ENCODE measurements at places on chromosomes 1 and 21.
A peak's percentile ranks its signal among the peaks of the same experiment; 100 is the strongest.

- no peak for DNase-seq
Observed at GRCh38 chr1:203028067-203028783, 1.9 kb downstream of the PPFIA4 start.

GRCh38 chr1:12179111-12179519, 12.3 kb downstream of the TNFRSF1B start:
- DNase-seq = peak; percentile 41

DNA sequence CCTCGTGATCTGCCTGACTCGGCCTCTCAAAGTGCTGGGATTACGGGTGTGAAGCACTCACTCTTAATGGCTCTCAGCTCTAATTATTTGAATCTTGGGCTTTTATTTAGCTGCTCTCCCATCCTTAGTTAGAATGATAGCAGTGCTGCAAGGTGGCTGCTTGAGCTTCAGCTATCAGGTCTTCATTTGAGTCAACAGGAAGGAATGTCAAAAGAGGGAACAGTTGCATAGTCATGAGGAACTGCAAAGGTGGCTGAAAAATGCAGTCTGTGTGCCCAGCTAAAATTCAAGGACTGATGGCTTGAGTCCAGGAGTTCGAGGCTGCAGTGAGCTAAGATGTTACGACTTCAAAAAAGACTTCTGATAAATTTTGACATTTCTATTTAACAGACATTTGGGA, 55.6 kb downstream of the UCK2 start:
- DNase-seq = no peak

GRCh38 chr1:37282764-37283163, 191.6 kb upstream of the ZC3H12A start:
- DNase-seq = no peak

- DNase-seq = no peak
Observed at GRCh38 chr1:159250638-159251216, 46.1 kb downstream of the ACKR1 start.

- DNase-seq = no peak
Observed at GRCh38 chr1:40575336-40575735, 43.9 kb downstream of the ZNF684 start.

DNA sequence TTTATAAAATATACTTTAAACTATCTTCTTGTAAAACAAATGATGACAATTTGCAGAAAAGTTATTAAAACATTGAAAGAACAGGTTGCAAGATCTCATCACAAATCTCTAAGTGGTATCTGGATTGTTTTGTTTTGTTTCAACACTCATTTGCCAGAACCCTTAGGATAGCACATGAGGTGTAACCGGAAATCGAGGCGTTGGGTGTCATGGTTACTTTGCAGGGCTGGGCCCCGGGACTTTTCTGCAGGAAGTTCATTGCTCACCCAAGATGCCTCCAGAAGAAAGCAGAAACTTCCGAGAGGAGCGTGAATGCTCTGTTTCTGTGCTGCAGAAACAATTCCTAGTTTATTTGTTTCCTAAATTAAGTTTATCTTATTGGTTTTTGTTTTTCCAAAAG, 2.5 kb downstream of the DISC1 start:
- no peak for DNase-seq
